CD4-positive, alpha-beta T cell treated with Interleukin-6 at 100 ng/mL for 8 hours (primary cell): ENCODE measurements at places on chromosomes 1 and 21.

DNA sequence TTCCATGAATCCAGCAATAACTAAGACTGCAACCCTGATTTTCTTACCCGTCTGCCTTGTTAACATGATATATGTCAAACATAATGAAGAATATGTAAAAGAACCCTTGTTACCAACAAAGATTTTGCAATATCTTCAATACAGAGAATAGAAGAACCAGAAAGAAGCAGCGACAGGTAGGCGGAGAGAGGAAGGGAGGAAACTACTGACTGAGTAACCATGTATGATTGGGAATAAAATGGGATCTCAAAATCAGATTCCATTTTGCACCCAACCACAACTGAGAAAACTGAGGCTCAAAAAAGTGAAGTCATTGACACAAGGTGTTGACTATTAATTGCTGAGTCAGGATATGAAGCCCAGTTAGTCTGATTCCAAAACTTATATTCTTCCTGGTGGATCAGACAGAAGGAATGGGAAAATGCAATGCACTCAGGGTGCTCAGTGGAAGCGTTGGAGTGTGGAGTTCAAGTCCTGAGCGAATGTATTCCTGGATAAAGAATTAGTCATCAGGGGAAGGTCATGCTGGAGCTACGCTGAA is 293.3 kb upstream of the GREM2 start:
- DNase-seq = no peak

DNA sequence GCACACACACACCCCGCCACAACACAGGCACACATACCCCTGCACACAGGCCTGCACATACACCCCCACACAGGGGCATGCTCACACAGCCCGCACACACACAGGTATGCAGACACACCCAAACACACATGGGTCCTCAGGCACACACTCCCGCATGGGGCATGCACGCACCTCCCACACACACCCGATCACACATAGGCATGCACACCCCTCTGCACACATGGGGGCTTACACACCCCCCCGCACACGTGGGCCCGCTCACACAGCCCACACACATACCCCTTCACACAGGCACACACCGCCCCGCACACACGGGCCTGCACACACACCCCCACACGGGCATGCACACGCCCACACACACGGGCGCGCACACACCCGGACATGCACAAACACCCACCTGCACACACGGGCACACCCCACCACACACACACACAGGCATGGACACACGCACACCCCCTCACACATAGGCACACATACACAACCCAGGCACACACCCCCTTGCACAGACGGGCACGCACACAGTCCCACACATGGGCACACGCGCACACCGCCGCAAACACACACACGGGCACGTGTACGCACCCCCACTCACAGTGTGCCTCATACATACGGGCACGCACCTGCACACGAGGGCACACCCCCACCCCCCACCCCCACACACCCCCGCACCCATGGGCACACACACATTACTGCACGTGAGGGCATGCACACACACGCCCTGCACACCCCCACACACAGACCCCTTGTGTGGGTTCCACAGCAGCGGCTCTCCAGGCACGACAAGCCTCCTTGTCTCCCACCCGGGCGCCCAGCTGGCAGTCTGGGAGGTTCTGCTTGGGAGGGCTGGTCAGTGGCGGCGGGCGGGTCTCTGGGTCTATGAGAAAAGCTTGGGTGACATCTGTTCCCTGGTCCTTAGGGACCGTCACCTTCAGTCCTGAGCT is 8.3 kb downstream of the ATAD3B start:
- DNase-seq = no peak

- DNase-seq = no peak
Observed at GRCh38 chr1:91018006-91018405, 3.8 kb downstream of the ZNF644 start.

- DNase-seq = no peak
Observed at GRCh38 chr1:245510144-245510543, 355.4 kb downstream of the KIF26B start.

GRCh38 chr1:207872621-207873020 is 38.3 kb downstream of the CD34 start:
- DNase-seq = no peak

- no peak for DNase-seq
Observed at GRCh38 chr1:88736633-88737248, 52.7 kb downstream of the PKN2 start.

GRCh38 chr1:235650341-235651169 is 971 bp upstream of the GNG4 start:
- DNase-seq = no peak
